ENCODE measurements at places on chromosomes 5 and 9. TPM values are rescaled to one million over a fixed set of nuclear protein-coding genes. Genes with fewer than 3 reads are reported as not detected.

DNA sequence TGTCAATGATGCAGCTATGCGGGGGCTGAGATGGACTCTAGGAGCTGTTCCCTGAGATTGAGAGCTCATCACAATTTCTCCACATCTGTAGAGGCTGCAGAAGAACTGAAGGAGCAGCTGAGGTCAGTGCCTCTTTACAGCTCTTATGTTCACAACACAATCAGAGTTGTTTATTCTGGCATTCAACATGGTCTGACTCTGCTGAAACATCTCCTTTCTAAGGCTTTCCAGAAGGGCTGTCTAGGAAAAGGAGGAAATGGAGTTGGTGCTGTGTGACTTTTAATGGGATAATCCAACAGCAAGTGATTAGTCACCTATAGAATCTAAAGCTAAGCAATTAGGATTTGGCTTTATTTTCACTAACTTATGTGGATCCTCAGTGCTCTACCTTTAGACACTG is 6.0 kb downstream of the POU5F2 start:
- H3K27ac ChIP-seq: no peak overlapping the region
- H3K36me3 ChIP-seq: no peaks in the 10 kb centered on the region
- H3K4me3 ChIP-seq: no peak overlapping the region
- H3K4me1 ChIP-seq: no peaks in the 10 kb centered on the region
- no peak for DNase-seq

The IER5L gene
- total RNA-seq: 5.2 TPM

The GAPVD1 gene
- 37.9 TPM for total RNA-seq

DNA sequence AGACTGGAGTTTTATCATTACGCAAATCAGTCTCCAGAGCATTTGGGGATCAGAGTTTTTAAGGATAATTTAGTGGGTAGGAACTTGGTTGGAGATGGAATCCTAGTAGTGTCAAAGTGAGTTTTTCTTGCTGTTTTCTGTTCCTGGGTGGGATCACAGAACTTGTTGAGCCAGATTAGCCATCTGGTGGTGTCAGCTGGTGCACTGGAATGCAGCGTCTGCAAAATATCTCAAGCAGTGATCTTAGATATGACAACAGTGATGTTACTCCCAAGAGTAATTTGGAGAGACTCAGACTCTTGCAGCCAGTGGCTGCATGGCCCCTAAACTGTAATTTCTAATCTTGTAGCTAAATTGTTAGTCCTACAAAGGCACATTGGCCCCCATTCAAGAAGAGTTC is 1257.8 kb downstream of the MAT2B start:
- no peaks in the 10 kb centered on the region for H3K4me1 ChIP-seq
- H3K4me3 ChIP-seq: no peak overlapping the region
- H3K36me3 ChIP-seq: no peaks in the 10 kb centered on the region
- H3K27ac ChIP-seq: no peak overlapping the region
- DNase-seq: no peak

The RNF183 gene
- total RNA-seq: not detected

GRCh38 chr5:78526049-78526525 is 122.5 kb downstream of the LHFPL2 start:
- DNase-seq: no peak
- H3K4me1 ChIP-seq: peaks cover 72% of the 10 kb centered on the region
- peak overlapping the region; percentile 92 for H3K27ac ChIP-seq

All from endothelial cell (in vitro differentiated cells).